ENCODE measurements at places on chromosomes 3 and 15.

DNA sequence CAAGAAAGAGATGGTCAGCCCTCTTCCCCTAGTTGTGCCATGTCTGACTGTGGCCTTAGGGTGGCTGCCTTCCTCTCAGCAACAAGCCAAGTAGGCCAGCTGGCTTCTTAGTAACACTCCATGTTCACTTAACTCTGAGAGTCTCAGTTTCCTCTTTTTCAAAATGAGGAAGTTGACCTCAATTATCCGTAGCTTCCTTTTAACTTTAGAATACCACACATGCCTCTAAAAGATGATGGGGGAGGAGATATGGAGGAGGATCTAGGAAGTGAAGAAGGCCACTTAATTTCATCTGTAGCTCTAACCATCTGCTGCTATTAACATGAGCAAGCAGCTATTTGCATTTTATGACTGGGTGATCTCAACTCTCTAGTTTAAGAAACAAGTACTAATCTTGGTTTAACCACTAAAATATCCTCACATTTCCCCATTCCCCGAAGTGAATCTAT is 32.9 kb downstream of the CD200R1L start:
- DNase-seq = no peak

- no peak for DNase-seq
Observed at GRCh38 chr3:25448750-25449692, 21.0 kb downstream of the RARB start.

GRCh38 chr3:123028233-123028828 is 768 bp upstream of the SEMA5B start:
- DNase-seq = peak; percentile 79

- no peak for DNase-seq
Observed at GRCh38 chr15:69666921-69667811, 214.5 kb downstream of the RPLP1 start.

GRCh38 chr3:111862415-111862814 is 3.4 kb downstream of the PHLDB2 start:
- no peak for DNase-seq

GRCh38 chr3:151644020-151644620 is 89.6 kb upstream of the AADACL2 start:
- no peak for DNase-seq

GRCh38 chr15:69893086-69893485 is 204.6 kb downstream of the TLE3 start:
- DNase-seq = no peak

DNA sequence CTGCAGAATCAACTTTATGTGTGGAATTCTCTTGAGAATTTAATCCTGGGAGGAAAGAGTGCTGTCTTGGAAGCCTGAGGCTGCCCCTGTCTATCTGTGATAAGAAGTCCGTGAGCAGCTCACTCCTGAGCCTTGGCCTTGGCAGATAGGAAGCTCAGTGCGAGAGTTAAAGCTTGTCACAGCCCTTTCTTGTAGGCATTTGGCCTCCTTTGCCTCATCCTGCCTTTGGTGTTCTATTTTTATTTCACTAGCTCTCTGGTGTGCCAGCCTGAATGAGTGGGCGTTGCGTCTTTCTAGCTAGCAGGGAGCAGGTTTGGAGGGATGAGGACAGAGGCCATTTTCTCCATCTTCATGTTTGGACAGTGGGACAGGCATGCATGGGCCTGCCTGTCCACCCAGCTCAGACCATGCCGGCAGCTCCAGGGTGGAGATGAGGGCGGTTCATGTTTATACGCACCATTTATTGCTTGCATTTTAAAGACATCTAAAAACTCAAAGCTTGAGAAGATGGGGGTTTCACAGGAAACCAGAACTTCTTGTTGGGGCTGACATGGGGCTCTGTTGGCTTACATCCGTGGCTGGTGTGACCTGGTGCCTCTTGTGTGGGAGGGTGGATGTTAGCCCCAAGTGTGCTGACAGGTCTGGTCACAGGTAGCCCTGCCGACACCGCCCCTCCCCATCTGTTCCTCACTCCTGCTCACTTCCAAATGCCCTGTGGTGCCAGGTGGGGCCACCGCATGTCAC is 29.8 kb downstream of the IRAK2 start:
- DNase-seq = peak; percentile 37

GRCh38 chr3:45124352-45124751 is 21.8 kb downstream of the CDCP1 start:
- peak; percentile 50 for DNase-seq

DNA sequence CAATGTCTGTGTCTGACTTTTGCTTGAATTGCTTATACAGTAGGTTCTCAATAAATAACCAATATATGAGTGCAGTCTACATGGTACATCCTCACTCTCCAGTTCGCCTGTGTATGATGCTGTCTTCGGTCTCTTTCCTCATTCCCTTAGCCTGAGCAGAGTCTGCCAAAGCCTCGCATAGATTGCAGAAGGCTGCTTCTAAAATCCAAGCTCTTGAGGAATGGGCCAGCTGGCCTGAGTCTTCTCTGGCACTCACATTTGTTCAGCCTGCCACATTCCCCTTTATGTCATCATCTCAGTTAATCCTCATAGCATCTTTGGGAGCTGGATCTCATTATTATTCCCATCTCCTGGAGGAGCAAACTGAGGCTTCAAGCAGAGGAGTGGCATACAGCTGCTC is 27.2 kb upstream of the ADAMTS7 start:
- DNase-seq = no peak

DNA sequence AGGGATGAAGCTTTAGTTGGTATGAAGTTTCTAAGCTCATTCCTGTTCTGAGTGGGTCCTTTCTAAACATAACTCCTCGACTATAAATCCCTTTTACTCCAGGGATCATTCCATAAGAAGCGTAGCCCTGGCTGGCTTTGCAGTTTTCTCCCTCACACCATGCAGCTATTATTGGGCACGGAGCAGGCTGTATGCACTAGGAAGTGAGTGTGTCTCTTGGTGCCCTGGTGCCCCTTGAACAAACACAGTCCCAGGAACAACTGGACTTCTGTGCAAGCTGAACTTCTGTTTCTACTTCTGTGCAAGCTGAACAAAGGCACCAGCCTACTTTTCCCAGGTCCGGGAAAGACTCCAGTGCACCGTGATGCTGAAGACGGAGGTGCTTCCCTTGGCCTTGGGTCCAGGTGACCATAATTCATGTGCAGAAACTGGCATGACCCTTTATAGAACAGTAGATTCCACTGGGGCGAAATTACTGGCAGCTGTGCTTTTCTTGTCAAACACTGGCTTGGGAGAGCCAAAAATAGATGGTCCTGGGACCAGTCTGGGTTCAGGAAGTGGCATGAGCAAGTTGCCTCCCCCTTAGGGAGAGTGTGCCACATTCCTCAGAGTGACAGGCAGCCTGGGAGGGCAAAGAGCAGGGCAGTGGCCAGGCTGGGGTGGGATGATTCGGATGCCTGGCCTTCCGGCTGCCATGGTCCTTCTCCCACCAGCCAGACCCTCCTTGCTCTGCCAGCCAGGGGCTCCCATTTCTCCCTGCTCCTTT is 127.2 kb downstream of the SLCO3A1 start:
- no peak for DNase-seq

GRCh38 chr15:96262097-96262496 is 68.4 kb upstream of the NR2F2 start:
- DNase-seq = no peak

DNA sequence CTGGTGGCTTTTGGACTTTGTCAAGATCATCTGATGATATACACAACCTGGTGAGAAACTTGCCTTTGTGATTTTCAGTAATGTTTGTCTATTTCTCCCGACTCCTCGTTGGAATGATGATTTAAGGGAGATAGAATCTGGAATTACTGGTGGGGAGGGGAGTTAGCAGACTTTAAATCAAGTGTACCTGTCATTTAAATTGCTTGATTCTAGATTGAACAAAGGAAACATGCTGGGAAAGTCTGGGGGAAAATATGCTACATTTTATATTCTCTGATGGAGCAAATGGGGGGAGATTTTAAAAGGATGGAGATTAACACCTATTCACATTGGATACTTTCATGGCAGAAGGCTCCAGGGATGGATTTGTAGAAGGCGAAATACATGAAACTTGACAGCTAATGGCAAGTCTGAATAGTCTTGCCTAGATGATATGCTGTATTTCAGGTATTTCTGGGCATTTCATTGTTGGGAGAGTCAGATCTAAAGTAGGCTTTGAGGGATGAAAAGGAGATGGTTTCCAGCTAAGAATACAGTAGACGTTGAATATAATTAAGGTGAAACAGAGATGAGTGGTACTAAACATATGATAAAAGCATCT is 189.1 kb upstream of the PDZRN3 start:
- DNase-seq = no peak

- DNase-seq = no peak
Observed at GRCh38 chr3:176964661-176965060, 232.6 kb downstream of the TBL1XR1 start.

All from RWPE1 (cell line).